ENCODE measurements at places on chromosomes 11 and 22. TPM values are rescaled to one million over a fixed set of nuclear protein-coding genes. Genes with fewer than 3 reads are reported as not detected.

The TEAD1 gene
- total RNA-seq, result 0.18 TPM

The PLAAT2 gene
- not detected for total RNA-seq

The GGTLC2 gene
- not detected for total RNA-seq

The SLC25A22 gene
- 57.4 TPM for total RNA-seq

The MCHR1 gene
- total RNA-seq, result not detected

The MAPK8IP2 gene
- 0.25 TPM for total RNA-seq

The GPHA2 gene
- total RNA-seq, result not detected

The SLC22A8 gene
- not detected for total RNA-seq

The RIMBP3C gene
- 0.59 TPM for total RNA-seq

The PICALM gene
- total RNA-seq, result 129 TPM

The OR8A1 gene
- total RNA-seq, result not detected

The GNAZ gene
- 0.91 TPM for total RNA-seq

The CDC42EP2 gene
- 2.8 TPM for total RNA-seq

The IGLL5 gene
- total RNA-seq, result not detected

The OR2D2 gene
- total RNA-seq, result not detected

The TPBGL gene
- 0.18 TPM for total RNA-seq

The OR56A1 gene
- not detected for total RNA-seq

The TBX1 gene
- total RNA-seq, result 0.36 TPM

The TTC28 gene
- total RNA-seq, result 1.1 TPM

The TST gene
- 7.5 TPM for total RNA-seq

The TEX54 gene
- total RNA-seq, result 0.77 TPM

The MS4A1 gene
- not detected for total RNA-seq

The MS4A2 gene
- not detected for total RNA-seq

The OR52A1 gene
- not detected for total RNA-seq

The MRGPRX3 gene
- not detected for total RNA-seq

The IGSF9B gene
- 134 TPM for total RNA-seq

The IGLL1 gene
- total RNA-seq, result 3.4 TPM

Measured in T-helper 2 cell treated with Interferon-gamma antibody and Interleukin-4, amounts not matched to agents 100 ng/mL and 5 ng/mL, for 36 hours (primary cell).